ENCODE measurements at places on chromosomes 2 and 18.
A peak's percentile ranks its signal among the peaks of the same experiment; 100 is the strongest.

DNA sequence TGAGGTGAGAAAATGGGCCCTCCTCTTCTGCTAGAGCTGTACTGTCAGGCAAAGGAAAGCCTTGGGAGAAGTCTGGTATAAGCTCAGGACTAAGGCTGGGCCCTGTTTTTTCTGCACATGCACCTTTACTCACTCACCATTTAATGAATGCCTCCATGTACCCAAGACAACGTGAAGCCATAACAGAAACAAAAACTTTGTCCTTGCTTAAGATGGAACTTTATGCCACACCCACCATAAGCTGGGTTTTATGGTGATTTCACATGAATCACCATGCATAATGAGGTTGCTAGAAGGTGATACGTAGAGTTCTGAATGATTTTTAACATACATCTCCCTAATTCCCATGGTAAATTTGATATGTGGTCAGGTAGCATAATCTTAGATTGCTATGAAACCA, 63.7 kb upstream of the CYP26B1 start:
- H3K4me3 ChIP-seq: no peak overlapping the region
- H3K27me3 ChIP-seq: no peaks in the 10 kb centered on the region
- H3K4me1 ChIP-seq: peaks cover 3% of the 10 kb centered on the region

DNA sequence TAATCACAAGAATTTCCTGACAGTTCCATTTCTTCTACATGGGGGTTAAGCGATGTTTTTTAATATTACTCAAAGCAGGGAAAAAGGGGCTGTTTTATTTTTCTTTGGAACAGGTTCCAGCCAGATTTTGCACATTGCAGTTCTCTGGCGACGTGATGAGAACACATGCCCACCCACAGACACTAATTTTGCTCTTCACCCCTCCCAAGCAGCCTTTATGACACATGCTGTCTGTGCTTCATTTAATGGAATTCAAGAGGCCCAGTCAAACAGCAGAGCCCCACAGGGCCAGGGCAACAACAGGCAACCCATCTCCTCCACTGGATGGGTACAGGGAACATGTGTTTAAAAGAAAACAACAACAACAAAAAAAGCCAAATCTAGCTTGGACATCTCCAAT, 70.8 kb downstream of the SPRED2 start:
- H3K4me3 ChIP-seq: no peak overlapping the region
- H3K36me3 ChIP-seq: no peaks in the 10 kb centered on the region

DNA sequence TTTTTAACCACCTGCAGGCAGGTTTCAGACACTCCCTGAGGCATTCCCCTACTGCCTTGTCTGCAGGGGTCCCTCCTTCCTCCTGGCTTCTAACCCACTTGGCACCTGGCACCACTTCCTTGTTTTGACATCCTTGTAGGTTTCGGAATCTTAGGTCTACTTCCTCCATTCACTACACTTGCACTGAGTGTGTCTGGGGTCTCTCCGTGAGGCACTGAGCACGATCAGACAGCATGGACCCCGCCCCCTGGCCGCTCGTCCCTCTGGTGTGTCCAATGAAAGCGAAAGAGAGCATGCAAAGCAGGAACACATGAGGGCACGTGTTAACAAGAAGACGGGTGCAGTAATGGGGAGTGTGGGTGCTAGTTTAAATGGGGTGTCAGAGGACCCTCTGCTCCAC, 63.8 kb downstream of the HAUS1 start:
- H3K4me1 ChIP-seq: no peaks in the 10 kb centered on the region
- no peak overlapping the region for H3K27ac ChIP-seq
- H3K36me3 ChIP-seq: no peaks in the 10 kb centered on the region
- H3K4me3 ChIP-seq: no peak overlapping the region

DNA sequence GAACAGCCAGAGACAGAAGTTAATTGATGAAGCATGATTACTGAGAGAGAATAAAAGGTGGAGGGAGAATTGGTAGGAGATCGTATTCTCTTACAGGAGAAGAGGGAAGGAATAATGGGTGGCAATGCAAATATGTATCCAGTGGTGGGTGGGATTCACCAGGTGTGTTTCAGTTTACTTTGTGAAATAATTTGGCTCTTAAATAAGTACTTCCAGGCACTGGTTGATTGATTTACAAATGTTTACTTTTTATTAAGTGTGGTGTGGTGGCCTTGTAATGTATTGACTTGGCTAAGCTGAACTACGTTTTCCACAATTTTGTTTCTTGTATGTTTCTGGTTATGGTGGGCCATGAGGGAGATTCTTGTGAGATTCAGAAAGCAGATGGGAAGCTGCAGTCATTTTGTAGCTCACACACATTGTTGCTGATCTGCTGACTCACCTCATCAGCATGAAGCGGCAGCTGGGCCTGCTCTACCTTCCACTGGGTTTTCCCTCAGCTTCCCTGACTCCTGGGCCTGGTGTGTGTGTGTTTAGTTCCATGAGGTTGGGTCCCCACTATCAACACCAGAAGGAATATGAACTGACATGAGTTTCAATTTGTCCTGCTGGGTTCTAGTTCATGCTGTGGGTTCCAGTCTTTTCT, 32.6 kb downstream of the MYL12B start:
- DNase-seq: no peak
- no peaks in the 10 kb centered on the region for H3K27me3 ChIP-seq
- no peak overlapping the region for H3K27ac ChIP-seq
- no peaks in the 10 kb centered on the region for H3K36me3 ChIP-seq

GRCh38 chr2:104599787-104600510, 254.0 kb upstream of the POU3F3 start:
- H3K36me3 ChIP-seq: no peaks in the 10 kb centered on the region
- DNase-seq: no peak
- no peak overlapping the region for H3K4me3 ChIP-seq
- no peak overlapping the region for H3K27ac ChIP-seq

DNA sequence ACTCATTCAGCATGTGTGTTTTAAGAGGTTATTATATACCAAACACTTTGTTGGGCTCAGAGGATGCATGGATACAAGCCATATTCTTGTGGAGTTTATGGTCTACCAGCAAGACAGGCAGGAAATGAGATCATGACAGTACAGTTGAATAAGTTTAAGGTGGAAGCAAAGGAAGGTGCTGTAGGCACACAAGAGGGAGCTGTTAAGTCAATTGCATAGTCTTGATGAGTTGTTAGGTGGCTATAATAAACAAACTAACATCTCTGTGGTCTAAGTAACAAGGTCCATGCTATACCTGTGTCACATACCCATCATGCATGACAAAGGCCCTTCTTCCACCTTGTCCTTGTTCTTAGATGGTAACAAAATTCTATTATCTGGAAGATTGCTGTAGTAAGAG, 538.3 kb downstream of the CNTNAP5 start:
- H3K36me3 ChIP-seq: no peaks in the 10 kb centered on the region
- H3K27ac ChIP-seq: no peak overlapping the region
- H3K4me3 ChIP-seq: no peak overlapping the region
- DNase-seq: no peak
- no peaks in the 10 kb centered on the region for H3K4me1 ChIP-seq

DNA sequence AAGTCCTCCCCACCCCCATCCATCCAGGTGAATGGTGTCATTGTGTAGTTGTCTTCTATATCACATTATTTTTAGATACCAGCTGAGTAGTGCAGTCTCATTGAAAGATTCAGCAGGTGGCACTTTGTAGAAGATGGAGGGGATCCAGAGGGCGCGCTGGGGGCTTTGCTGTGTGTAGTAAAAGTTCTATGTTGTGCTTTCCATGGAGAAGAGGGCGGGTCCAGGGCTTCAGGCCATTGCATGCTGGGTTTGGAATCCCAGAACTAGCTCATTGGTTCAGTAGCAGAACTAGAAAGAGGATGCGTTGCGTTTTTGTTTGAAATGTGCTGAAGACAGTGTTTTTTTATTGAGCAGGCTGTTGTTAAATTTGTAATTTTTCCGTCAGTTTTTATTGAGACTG, 120.0 kb downstream of the MAP4K4 start:
- H3K4me1 ChIP-seq: peaks cover 68% of the 10 kb centered on the region
- peak overlapping the region; percentile 88 for H3K27ac ChIP-seq
- no peak for DNase-seq
- H3K36me3 ChIP-seq: no peaks in the 10 kb centered on the region

- H3K27ac ChIP-seq: no peak overlapping the region
- DNase-seq: no peak
- H3K27me3 ChIP-seq: no peaks in the 10 kb centered on the region
- H3K4me1 ChIP-seq: no peaks in the 10 kb centered on the region
- H3K4me3 ChIP-seq: no peak overlapping the region
Measured at GRCh38 chr2:1091895-1092585, 141.4 kb downstream of the SNTG2 start.

DNA sequence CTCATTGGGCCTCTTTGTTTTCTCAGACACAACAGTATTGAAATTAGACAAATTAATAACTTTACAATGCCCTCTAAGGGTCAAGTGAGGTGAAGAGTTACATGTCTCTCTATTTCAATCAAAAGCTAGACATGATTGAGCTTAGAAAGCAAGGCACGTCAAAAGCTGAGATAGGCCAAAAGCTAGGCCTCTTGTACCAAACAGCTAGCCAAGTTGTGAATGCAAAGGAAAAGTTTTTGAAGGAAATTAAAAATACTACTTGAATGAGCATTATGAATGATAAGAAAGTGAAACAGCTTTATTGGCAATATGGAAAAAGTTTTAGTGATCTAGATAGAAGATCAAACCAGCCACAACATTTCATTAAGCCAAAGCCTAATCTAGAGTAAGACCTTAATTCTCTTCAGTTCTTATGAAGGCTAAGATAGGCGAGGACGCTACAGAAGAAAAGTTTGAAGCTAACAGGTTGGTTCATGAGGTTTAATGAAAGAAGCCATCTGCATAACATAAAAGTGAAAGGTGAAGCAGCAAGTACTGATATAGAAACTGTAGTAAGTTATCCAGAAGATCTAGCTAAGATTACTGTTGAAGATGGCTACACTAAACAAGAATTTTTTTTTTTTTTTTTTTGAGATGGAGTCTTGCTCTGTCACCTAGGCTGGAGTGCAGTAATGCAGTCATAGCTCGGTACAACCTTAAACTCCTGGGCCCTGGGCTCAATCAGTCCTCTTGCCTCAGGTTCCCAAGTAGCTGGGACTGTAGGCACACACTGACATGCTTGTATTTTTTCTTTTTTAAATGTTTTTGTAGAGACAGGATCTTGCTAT, 65.5 kb downstream of the FAM117B start:
- H3K36me3 ChIP-seq: no peaks in the 10 kb centered on the region
- no peak overlapping the region for H3K4me3 ChIP-seq
- H3K27me3 ChIP-seq: no peaks in the 10 kb centered on the region
- H3K4me1 ChIP-seq: peaks cover 8% of the 10 kb centered on the region
- DNase-seq: no peak
- H3K27ac ChIP-seq: no peak overlapping the region

GRCh38 chr18:27372386-27372785, 187.3 kb upstream of the CHST9 start:
- H3K36me3 ChIP-seq: no peaks in the 10 kb centered on the region
- H3K27me3 ChIP-seq: no peaks in the 10 kb centered on the region
- H3K27ac ChIP-seq: no peak overlapping the region
- no peak overlapping the region for H3K4me3 ChIP-seq
